Stimulated activated CD4-positive, alpha-beta T cell treated with anti-CD3 and anti-CD28 coated beads, Interleukin-1b, Interleukin-23, amount 100 ng/mL, for 24 hours (primary cell): ENCODE measurements at places on chromosomes 16 and 17.

DNA sequence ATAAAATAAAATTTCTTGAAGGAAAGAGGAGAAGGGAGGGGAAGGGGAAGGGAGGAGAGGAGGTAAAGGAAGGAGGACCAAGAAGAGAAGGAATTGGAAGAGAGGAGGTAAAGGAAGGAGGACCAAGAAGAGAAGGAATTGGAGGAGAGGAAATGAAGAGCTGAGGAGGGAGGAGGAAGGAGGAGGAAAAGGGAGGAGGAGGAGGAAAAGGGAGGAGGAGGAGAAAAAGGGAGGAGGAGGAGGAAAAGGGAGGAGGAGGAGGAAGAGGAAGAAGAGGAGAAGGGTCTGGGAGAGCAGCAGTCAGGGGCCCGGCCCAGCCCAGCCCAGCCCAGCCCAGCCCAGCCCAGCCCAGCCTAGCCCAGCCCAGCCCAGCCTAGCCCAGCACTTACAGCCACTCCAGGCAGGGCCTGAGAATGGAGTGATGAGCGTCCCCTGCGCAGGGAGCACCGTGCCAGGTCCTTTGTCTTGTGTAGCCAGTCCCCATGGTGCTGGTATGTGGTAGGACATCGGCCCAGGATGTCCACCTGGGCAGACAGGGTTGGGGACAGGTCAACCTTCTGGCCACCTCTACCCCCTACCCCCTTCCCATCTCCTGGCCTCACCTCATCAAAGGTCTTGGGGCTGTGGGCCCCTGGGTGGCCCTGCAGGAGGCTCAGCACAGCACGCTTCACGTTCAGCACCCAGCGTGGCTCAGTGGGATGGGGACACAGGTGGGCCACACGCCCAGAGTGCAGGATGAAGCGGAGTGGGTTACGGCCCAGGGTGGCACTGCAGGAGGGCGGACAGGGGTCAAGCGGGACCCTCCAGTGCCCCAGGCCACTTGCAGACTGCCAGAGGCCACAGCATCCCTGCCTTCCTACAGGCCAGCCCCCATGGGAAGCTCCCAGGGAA is 70.9 kb downstream of the LITAF start:
- DNase-seq = no peak

GRCh38 chr17:77696721-77697460 is 261.6 kb upstream of the TNRC6C start:
- DNase-seq = no peak

DNA sequence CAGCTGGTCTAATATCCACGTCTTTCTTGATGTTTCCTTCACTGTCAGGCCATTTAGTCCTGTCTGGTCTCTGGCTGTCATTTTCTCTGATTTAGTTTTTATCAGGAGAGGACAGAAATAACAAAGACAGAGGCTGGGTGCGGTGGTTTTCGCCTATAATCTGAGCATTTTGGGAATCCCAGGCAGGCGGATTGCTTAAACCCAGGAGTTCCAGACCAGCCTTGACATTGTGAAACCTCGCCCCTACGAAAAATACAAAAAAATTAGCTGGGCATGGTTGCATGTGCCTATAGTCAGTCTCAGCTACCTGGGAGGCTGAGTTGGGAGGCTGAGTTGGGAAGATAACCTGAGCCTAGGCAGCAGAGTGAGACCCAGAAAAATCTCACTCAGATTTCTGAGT is 7.1 kb downstream of the SRCAP start:
- no peak for DNase-seq

DNA sequence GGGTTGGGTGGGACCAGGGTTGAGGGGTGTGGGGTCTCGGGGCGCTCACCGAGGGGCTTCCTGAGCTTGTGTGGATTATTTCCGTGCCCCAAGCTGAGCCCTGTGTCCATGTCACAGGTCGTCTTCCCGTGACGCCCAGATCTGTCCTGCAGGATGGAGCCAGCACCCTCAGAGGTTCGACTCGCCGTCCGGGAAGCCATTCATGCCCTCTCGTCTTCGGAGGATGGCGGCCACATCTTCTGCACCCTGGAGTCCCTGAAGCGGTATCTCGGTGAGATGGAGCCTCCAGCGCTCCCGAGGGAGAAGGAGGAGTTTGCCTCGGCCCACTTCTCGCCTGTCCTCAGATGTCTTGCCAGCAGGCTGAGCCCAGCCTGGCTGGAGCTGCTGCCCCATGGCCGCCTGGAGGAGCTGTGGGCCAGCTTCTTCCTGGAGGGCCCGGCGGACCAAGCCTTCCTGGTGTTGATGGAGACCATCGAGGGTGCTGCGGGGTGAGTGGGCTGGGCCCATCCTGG is 1.0 kb downstream of the TELO2 start:
- DNase-seq = no peak

- no peak for DNase-seq
Observed at GRCh38 chr17:11589716-11590115, 8.6 kb upstream of the DNAH9 start.

GRCh38 chr16:75371171-75371570 is 62.1 kb downstream of the CFDP1 start:
- DNase-seq = no peak

- no peak for DNase-seq
Observed at GRCh38 chr16:49351096-49351487, 22.5 kb upstream of the C16orf78 start.

DNA sequence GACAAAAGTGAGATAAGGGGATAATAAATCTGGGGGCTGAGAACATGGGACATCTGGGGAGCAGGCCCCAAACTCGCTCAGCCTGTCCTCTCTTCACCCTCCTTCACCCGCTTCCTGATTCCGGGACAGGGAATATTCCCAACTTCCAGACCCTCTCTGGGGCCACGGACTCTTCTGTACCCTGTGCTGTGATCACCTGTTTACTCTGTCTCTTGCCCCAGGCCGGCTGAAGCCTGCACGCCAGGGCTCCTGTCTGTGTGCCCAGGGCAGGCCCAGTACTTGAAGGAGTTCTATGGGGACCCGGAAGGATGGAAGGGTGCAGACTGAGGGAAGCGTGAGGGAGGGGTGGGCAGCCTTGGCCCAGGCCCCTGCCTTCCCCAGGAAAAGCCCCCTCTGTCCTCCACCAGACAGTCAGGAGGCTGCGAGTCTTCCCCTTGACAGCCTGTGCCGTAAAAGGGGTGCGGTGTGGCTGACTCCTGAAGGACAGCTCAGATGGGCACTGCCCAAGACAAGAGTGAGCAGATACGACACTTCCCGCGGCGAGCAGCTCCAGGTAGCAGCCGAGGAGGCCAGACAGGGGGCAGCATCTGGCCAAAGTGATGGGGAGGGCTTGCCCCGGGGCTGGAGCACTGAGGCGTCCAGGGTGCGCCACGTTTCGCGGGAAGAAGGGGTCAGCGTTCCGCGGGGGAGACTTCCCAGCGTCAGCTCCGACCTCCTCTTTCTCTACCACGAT is 1.0 kb upstream of the CCNF start:
- no peak for DNase-seq

- no peak for DNase-seq
Observed at GRCh38 chr17:82959242-82959930, 119.6 kb upstream of the ZNF750 start.

DNA sequence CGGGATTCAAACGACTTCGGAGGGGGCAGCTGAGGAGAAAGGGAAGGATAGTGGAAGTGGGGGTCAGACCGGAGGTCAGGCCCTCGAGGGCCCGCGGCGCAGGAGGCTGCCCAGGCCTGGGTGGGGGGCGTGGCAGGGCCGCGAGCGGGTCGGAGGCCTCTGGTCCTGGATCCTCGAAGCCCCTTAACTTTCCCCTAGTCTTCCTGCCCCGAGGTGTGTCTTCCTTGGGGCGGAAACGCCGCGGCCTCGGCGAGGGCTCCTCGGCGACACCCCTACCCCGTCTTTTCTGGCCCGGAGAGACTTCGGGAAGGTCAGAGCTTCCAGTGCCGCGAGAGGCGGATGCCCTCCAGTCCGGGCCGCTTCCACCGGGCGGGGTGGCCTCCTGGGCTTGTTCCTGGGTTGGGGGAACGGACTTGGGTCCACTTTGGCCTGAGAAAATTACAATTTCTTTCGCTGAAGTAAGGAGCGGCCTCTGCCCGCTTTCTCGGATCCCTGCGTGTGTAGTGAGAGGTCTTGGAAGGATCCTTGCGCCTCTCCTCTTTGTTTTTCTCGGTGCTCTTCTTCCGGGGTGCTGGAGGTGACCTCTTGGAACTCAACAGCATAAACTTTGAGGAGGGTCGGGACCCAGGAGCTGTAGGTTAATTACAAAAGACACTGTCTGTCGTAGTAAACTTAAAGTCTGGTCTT is 491 bp downstream of the IST1 start:
- no peak for DNase-seq

DNA sequence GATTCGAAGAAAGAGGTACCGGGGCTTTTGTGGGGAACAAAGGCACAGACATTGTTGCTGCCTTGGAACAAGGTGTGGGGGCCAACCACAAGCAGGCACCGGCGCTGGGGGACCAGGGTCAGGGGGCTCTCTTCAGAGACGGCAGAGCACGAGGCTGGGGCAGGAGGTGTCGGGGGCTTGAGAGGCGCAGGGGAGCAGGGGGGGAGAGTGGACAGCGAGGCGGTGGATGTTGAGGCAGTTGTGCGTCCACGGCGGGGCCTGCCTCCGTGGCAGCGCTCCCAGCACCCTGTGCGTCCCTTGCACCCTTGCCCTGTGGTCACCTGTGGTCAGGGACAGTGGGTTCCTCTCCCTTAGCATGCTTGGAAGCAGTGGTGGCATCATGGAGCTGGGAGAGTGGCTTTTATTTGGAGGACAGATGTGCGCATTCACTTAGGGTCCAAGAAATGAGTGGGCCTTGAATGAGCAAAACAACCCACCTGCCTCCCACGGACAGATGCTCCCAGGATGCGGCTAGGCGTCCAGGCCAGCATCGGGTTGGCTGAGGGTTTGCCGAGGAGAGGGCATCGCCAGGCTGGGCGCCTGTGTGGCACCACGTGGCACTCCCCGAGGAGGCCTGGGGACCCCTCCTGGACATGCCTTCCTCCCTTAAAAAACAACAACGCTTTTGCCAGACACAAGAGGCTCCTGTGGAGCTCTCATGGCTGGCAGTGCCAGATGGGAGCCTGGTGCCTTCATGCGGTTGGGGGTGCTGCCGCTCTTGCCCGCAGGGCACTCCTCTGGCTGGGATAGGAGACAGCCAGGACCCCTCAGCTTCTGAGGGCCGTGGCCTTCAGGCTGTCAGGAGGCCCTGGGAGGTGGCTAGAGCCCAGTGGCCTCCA is 113.0 kb downstream of the BANP start:
- no peak for DNase-seq

- DNase-seq = no peak
Observed at GRCh38 chr17:57274162-57274561, 17.8 kb downstream of the MSI2 start.
